ENCODE measurements at places on chromosomes 11 and 22.

GRCh38 chr22:39530692-39531331, 1.7 kb downstream of the RPS19BP1 start:
- DNase-seq, result no peak

DNA sequence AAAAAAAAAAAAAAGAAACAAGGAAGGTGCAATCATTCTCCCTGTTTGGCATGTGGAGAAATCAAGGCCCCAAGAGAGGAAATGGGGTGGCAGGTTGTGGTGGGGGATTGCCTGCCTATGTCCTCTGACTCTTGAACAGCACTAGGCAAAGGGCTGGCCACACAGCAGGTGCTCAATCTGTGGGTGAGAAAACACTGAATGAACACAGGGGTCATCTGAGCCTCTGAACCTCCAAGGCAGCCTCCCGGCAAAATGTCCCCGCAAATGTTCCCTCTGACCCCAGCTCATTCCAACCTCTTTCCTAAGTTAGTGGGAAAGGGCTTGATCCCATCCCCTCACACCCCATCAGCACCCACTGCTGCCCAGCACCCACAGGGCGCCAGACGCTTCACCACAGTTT, 4.6 kb downstream of the PLA2G6 start:
- peak; percentile 32 for DNase-seq

DNA sequence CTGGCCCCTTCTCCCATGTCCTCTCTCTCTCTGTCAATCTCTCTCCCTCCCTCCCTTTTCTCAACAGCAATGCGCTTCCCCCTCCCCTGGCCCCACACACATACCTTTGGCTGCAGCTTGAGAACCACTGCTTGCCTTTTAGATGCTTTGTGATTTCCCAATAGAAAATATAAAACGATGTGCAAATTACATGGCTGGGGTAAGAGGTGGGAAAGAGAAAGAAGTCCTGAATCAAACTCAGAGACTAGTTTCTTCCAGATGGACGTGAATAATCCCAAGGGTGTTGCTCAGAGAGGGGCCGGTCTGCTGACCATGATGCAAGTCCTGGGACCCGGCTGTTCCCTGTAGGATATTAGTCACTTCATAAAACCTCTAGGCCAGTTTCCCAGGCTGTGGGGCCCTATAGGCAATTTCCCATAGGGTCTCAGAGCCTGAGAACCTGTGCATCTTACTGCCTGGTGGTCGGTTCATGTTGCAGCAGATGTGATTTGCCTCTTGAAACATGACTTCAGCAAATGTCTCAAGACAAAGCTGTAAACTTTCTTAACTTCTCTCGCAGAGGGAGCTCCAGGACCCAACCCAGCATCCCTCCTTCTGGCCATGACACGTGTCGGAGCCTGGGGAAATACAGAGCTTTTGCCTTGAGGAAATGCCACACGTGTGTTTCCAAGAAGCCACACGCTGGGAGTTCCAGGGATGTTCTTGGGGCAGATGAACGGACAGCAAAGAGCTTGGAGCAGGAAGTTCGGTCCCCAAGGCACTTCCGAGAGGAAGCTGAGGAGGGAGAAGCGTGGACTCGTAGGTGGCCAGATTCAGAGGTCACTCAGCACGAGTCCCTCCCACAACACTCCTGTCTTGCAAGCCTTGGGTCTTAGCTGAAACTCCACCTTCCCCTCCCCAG, 34.5 kb upstream of the ETS1 start:
- DNase-seq, result no peak

- peak; percentile 100 for DNase-seq
Observed at GRCh38 chr11:120344302-120345004, 8.2 kb downstream of the ARHGEF12 start.

GRCh38 chr11:85299258-85299942, 327.7 kb downstream of the DLG2 start:
- DNase-seq, result no peak

GRCh38 chr11:112608509-112608908, 347.8 kb upstream of the PLET1 start:
- no peak for DNase-seq

DNA sequence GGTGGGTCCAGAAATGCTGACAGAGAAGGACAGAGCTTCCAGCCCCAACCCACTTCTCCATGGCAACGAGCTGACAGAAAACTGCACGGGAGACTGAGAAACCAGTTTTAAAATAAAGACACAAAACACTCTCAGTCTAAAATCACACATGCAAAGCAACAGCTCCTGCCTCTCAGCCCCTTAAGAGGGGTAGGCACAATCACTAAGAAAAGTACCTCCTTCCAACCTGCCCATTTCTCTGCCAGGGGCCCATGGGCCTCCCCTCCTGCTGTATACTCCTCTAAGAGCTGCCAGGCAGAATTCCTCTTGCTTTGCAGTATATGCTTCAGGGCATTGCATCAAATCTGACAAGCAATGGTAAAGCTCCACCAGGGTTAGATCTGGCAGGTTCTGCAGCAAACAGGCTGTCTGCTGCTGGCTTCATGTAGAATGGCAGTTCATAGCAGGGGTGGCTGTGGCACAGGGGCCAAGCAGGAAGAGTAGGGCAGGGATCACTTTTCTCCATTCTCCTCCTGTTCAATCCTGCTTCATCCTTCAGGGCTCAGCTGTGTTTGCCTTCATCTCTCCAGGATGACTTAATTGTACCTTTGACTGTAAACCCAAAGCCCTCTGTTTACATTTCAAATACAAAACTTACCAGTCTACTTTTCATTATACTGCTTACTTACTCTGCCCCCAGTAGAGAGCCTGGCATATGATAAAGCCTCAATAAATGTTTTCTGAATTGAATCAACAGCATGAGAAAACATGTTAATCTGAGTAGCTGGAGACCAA, 77.7 kb downstream of the KCNC1 start:
- DNase-seq, result no peak

- DNase-seq, result no peak
Observed at GRCh38 chr11:120613264-120614226, 102.0 kb downstream of the GRIK4 start.

- DNase-seq, result no peak
Observed at GRCh38 chr22:31768422-31769059, 14.7 kb downstream of the DEPDC5 start.

- DNase-seq, result no peak
Observed at GRCh38 chr22:33757802-33758483, 162.3 kb downstream of the LARGE1 start.

- no peak for DNase-seq
Observed at GRCh38 chr11:35736952-35737351, 74.4 kb downstream of the TRIM44 start.

DNA sequence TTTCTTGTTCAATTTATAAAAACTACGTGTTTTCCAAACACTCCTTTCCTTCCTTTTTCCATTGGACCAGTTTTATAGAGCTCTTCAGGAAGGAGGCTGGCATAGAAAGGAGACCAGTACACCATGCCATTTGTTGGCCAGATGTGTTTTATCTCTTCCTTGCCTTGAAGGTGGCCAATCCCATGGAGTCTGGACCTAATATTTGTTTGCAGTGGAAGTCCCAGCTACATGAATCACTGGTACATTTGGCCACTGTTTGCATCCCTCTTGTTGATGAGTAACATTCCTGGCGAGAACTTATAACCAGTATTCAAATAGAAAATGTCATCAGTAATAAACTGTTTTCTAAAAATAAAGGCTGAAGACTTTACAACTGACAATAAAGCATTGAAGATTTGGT, 110.2 kb downstream of the ANO3 start:
- no peak for DNase-seq

GRCh38 chr11:111512296-111513239, at the start of gene BTG4:
Gene BTG4 (minus strand): TSS chr11:111512386. CDS start chr11:111498776, 13,610 bp downstream.
- DNase-seq, result no peak

DNA sequence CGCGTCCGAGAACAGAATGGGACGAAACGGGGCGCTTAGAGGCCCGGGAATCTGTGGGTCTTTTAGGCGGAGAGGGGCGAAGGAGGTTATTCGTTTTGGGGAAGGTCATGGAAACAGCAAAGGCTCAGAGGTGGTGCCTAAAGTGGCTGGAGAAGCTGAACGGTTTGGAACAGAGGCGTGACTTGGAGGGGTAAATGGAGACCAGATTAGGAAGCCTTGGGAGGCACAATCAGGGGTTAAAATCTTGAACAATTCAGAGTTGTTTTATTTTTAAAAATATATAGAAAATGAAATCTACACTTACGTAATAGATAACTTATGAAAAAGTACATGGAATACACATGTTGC, 247 bp upstream of the PLAAT5 start:
- DNase-seq, result no peak

DNA sequence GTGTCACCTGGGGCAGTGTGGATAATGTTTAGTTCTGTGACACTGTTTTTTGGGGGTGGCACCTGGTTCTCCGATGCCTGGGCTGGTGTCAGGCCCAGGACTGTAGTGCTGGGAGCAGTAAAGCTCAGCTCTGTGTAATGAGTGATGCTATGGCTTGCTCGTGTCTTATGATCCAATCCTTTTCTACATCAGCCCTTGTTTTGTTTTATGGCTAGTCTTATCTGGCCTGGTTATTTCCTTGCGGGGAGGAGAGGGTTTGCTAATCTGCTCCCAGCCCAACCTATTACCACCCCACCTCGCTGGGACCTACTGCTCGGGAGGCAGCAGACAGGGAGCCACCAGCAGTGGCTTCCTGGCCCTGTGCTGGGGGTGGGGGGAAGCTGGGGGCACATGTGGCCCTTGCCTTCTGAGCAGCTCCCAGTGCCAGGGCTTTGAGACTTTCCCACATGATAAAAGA, 35.0 kb upstream of the TPBGL start:
- no peak for DNase-seq

GRCh38 chr11:12232160-12232559, 121.8 kb downstream of the MICAL2 start:
- no peak for DNase-seq

DNA sequence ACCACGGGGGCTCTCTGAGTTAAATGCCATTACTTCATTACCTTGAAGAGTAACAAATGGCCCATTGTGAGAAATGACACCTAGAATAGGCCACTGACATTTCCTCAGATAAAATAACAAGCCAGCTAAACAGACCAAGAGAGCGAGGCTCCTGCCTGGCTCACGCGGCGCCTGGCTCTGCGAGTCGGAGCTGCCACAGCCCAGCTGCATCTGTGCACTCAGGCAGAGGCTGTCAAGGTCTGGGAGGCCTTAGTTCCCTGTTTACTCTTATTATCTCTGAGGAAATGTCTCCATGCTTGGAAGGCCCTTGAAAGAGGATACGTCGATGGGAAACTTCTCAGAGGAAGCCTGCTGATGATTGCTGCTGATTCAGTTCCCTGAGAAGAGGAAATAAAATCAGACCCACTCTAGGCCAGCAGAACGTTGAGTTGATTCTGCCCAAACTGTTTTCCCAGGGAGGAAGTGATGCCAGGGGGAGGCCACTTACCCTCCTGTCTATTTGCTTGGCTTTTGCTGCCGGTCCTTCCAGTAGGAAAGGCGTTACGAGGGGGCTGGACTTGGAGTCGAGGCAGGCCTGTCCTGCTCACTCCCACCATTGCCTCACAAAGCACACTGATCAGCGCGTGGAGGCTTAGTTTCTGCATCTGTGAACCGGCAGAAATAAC, 208.8 kb downstream of the TBC1D22A start:
- DNase-seq, result no peak

DNA sequence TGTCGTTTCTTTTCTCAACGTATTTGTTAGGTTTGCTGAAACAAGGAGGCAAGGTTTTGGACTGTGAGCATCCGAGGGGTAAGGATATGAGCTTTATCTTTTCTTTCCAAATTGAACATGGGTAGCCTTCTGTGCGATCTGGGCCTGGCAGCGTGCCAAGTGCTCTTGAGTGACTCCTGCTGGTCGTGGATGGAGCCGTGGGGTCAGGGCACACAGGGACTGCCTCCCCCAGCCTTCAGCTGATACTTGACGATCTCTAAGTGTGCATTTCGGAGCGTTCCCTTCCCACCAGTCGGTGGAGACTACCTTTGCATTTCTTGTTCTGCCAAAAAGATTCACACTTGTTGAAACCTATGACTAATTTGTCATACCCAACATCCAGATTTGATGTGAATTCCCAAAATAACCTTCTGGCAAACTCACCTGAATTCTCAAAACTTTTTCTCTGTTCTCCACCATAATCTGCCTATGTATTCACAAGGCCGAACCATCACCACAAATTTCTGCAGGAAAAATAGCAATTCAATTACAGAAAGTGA, 40.1 kb upstream of the CLMP start:
- DNase-seq, result no peak

DNA sequence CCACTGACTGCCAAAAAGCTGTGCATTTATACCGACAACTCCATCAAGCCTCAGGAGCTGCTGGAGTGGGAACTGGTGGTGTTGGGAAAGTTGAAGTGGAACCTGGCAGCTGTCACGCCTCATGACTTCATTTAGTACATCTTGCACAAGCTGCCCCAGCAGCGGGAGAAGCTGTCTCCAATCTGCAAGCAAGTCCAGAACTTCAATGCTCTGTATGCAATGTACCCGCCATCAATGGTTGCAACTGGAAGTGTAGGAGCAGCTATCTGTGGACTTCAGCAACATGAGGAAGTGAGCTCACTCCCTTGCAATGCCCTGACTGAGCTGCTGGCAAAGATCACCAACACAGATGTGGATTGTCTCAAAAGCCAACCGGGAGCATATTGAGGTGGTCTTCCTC, at the start of gene SLC22A25:
TSS of gene SLC22A25 (minus strand) at position 67 of the 400 bp plus-strand sequence. CDS start 13,947 bp downstream, outside the sequence.
- no peak for DNase-seq

GRCh38 chr11:62201376-62201775, 7.1 kb upstream of the SCGB2A1 start:
- no peak for DNase-seq

- DNase-seq, result no peak
Observed at GRCh38 chr11:134724779-134725140, 312.7 kb upstream of the B3GAT1 start.

DNA sequence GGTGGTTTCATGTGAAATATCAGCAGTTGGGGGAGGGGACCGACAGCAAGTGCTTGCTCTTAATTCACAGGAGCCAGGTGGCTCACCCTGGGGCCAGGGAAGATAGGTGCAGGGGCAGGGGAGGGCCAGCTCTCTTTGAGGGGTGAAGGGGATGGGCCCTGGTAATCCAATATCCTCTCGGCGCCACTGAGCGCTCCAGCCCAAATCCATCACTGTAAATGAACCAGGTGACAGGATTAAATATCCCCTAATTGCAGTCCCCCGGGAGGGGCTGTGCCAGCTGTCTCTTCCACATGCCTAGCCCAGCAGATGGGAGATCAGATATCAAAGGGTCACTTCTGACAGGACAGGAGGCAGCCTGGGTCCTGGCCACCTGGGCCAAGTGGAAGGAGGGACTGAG, 531.8 kb upstream of the CADM1 start:
- no peak for DNase-seq

- DNase-seq, result no peak
Observed at GRCh38 chr11:116640641-116641402, 132.0 kb downstream of the BUD13 start.

GRCh38 chr11:103325686-103326069, 216.5 kb downstream of the DYNC2H1 start:
- DNase-seq, result no peak

- DNase-seq, result no peak
Observed at GRCh38 chr11:86138958-86139357, 70.1 kb upstream of the PICALM start.

- DNase-seq, result no peak
Observed at GRCh38 chr11:96246718-96247552, 96.1 kb downstream of the MAML2 start.

DNA sequence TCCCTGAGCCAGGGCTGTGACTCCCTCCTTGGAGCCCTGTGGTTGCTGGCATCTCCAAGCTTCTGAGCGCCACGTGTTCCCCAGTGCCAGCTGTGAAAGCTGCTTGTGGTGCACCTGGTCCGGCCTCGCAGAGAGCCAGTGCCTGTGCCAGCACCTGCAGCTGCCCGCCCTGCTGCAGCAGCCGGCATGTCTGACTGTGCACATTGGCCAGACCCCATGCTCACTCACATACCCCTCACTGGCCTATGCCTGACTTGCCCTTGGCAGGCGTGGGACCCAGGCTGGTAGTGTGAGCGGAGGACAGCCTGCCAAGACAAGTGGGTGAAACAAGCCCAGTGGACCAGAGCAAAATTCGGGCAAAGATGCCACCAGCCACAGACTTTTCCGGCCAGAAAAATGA, 9.8 kb downstream of the MRPL48 start:
- DNase-seq, result no peak

All from GF-D8 (cell line).